ENCODE measurements at places on chromosomes 2 and 18. TPM values are rescaled to one million over a fixed set of nuclear protein-coding genes. Genes with fewer than 3 reads are reported as not detected.

GRCh38 chr2:45031028-45031427 is 21.8 kb upstream of the SIX2 start:
- no peak for DNase-seq

DNA sequence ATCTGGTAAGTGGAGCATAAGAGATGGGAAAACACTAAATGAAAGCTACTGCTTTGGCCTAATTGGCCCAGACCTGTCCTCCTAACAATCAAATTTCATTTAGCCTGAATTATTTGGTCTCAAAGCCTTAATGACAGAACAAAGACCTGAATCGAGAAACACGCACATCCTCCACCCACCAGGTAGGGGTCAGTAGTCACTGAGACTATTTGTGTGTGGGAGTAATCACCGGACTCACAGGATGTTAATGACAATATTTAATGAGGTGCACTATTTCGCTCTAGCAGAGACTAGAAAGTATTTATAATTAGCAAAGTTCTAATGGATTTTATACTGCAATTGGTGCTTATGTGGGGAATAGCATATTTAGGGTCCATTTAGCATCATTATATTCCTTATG is 68.1 kb downstream of the RBM43 start:
- DNase-seq: no peak

DNA sequence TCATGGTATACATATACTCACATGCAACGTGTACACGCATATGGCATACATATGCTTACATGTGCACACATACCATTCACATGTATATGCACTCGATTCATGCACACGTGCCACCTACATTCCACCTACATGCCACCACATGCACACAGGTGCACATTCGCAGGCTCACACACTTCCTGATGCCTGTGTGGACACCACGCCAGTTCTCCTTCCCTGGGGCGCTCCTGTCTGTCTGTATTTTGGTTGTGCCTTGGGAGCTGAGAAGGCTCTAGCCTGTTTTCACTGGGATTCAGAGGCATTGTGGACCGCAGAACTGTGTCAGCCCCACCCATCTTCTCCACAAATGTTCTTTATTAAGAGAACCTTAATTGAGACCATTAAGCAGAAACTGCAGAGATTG is 96.6 kb upstream of the CTDP1 start:
- no peak for DNase-seq

DNA sequence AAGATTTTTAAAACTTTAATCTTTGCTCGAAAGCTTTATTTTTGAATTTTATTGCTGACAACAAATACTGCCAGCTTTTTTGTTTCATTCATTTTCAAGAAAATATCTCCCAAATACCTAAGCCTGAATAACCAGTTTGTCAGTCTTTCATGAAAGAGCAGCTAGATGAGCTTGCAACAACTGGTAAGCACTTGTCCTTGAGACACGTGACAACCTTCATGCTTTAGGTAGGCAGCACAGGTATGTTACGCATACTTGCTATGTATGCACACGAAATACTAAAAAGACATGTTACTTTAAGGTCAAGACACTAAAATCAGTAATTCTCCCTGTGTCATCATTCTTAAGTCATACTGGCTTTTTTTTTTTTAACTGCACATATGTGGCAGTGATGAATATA is 12.3 kb downstream of the CEBPZ start:
- no peak for DNase-seq

- no peak for DNase-seq
Observed at GRCh38 chr2:156470975-156471583, 34.9 kb downstream of the GPD2 start.

Gene LHCGR
- 0.37 TPM for polyA plus RNA-seq

Gene C18orf32
- 23.8 TPM for polyA plus RNA-seq

Gene CRYGC
- not detected for polyA plus RNA-seq
